ENCODE measurements at places on chromosomes 5 and 9.

- DNase-seq, result no peak
These were observed 38.5 kb downstream of the APBA1 start for GRCh38 chr9:69633716-69634115.

DNA sequence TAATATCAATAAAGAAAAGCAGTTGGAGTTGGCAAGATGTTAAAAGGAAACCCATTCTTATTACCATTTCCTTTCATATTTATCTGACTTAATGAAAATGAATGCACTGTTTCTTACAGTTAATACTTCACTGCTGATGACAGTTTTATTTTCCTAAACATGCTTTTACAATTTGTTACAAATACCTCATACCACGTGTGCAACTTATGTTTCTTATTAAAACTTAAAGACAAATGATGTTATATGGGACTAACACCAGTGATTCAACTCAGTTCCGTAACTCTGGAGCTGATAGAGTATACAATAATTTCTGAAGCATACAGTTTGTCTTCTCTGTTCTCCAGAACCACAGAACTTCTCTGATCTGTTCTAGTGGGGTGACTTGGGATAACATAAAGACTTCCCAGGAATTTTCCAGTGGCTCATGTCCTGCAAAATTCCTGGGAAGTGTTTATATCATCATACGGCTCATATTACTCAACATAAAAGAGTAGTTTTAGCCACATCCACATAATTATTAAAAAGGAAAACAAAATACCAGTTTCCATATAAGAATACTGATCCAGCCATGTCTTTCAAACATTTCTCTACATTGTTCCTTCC lies 1259.0 kb upstream of the C9orf72 start:
- DNase-seq, result no peak

DNA sequence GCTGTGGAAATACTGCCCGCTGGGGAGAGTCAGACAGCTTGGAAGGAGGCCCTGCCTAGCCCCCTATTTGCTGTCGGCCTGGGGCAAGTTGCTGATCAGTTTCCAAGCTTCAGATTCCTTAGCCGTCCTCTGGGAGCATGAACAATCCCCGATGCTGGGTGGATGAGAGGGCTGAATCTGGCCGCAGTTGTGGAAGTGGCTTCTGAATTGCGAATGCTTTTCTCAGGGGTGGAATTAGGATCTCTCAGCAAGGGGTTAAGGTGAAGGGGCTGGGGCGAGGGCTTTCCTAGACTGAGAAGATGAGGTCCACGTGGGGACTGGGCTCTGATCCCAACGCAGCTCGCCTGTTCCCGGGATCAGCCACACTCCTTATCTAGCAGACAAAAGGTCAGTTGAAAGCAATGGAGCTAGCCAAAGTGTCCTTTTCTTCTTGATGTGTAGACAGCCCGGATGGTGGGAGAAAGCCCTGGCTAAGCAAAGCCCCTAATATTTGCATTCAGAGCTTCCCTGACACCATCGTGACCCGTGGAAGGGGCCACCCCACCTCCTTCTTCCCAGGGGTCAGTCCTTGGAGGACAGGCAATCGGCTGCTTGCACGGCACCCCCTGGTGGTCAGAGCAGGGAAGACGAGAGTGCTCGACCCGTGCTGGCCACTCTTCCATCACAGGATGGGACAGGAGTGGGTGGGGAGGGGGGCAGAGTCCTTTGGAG lies 54.9 kb downstream of the COL15A1 start:
- peak; percentile 66 for DNase-seq

DNA sequence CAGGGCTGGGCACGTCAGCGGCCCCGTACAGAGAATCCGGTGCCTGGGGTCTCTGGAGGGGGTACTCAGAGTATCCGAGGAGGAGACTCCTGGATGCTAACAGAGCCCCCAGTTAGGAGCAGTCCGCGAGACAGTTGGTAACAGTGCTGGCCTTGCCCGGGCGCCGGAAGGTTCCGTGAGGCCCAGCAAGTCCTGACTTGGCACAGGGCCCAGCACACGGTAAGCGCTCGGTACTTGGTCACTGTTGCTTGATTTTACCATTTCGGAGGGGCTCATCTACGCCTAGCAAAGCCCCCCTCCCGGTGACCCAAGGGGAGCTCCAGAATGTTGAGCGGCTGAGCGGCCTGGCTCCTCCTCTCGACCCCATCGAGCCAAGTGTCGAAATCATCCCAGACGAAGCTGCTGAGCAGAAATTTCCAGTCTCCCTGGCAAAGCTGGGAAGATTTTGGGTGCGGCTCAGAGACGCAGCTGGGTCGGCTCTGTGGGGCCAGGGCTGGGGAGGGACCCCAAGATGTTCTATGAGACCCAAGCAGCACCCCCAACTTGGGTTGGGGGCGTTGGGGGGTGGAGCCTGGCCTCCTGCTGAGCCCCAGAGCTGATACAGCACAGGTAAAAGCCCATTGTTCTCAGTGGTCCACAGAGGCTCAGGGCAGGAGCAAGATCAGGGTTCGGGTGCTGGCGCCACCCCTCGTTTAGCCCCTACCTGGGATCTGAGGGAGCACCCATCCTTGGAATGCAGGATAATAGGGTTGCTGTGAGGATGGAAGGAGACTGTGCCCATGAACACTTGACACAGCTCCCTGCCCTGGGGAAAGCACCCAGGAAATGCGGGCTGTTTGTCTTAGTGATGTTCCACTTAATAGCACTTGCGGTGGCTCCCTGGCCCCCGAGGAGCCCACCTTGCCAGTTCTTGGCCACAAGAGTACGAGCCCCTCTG lies 137.2 kb downstream of the C9orf50 start:
- no peak for DNase-seq

DNA sequence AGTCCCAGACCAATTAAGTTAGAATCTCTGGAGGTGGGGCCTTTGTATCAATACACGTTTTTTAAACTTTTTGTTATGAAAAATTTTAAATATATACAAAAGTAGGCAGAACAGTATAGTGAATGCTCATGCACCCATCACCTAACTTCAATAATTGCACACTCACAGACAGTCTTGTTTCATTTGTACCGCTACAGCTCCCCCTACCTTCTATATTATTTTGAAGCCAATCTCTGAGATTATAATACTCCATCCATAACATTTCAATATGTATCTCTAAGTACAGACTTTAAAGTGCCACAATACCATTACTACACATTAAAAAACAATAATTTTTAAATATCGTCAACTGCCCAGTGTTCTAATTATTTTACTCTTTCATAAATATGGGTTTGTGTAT lies 32.9 kb downstream of the ISL1 start:
- DNase-seq, result no peak

GRCh38 chr9:68560071-68560844 lies 19.6 kb upstream of the TMEM252 start:
- peak; percentile 63 for DNase-seq

DNA sequence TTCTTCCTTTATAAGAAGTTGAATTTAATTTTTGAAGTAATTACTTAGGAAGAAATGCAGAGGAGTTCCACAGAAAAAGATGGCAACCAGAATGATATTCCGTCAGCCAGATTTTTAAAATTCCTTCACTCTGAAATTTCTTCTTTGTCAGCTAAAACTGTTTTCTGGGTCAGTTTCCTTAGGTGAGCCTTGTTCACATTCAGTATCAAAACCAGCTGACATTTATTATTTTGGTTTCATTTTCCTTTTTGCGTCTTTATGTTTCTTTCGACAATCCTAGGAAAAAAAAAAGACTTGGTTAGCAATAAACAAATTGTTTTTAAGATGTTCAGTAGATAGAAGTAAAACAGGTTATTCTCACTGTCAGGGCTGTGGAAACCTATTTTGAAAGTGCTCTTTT lies 4.1 kb upstream of the IARS1 start:
- DNase-seq, result no peak

GRCh38 chr5:194603-195209 lies 3.4 kb downstream of the LRRC14B start:
- no peak for DNase-seq

DNA sequence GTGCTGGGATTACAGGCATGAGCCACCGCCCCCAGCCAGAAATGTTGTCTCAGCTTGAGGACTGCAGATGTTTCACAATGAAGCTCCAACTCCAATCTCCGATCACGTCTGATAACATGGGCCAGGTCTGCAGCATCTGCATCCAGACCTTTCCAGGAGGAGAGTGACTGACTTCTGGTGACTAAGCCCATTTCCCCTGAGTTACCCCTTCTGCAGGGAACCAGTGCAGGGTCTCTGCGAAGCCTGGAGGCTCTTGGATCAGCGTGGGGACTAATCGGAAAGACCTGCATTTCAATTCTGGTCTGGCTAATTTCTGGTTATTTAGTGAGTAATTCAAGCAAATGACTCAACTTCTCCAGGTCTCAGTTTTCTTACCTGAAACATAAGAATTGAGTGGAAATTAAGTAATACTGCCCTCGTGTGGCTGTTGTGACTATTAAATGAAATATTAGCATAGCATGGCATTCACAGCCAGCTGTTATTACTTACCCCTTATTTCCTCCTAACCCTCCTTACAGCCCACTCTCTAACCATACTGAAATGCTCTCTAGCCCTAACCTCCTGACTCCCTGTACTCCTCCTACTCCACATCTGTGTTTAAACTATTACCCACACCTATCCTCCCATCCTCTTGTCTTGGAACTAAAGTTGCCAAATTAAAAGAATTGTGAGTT lies 2.2 kb upstream of the GNPDA1 start:
- peak; percentile 88 for DNase-seq

GRCh38 chr5:50559955-50560354 lies 106.5 kb upstream of the PARP8 start:
- DNase-seq, result no peak

- DNase-seq, result peak; percentile 71
These were observed 16.7 kb upstream of the HSD17B4 start for GRCh38 chr5:119435436-119436132.

GRCh38 chr9:113293285-113293878 lies 9.8 kb downstream of the RNF183 start:
- peak; percentile 33 for DNase-seq

GRCh38 chr5:179487145-179487544 lies 63.2 kb upstream of the RUFY1 start:
- DNase-seq, result no peak

GRCh38 chr5:125302577-125302976 lies 556.1 kb upstream of the ZNF608 start:
- DNase-seq, result no peak

DNA sequence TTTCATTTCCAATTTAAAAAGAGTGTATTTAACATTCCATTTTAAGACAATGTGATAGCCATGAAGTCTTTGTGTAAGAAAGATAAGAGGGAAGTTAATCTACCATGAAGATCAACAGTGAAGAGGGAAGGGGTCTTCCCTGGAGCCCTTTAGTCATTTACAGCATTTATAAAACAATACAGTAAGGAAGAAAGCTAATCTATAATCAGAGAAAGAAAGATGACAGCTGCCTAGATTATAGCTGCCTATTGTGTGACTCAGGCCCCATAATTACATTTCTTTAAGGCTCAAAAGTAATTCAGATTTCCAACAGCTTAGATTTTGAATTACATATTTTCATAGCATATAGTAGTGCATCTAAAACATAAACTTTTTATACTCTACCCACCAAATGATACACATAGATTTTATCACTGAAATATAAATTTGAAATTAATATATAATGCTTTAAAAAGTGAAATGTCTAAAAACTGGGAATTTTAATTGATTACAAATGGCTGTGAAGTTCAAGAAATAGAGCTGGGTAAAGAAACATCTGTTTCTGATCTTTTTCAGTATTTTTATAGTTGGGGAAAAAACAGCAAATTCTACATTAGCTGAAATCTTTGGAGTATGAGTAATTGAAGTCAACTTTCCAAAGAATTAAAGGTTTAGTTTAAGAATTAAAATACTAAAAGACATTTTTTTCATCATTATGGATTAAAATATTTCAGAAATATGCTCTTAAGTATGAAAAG lies 89.6 kb downstream of the RIC1 start:
- no peak for DNase-seq

DNA sequence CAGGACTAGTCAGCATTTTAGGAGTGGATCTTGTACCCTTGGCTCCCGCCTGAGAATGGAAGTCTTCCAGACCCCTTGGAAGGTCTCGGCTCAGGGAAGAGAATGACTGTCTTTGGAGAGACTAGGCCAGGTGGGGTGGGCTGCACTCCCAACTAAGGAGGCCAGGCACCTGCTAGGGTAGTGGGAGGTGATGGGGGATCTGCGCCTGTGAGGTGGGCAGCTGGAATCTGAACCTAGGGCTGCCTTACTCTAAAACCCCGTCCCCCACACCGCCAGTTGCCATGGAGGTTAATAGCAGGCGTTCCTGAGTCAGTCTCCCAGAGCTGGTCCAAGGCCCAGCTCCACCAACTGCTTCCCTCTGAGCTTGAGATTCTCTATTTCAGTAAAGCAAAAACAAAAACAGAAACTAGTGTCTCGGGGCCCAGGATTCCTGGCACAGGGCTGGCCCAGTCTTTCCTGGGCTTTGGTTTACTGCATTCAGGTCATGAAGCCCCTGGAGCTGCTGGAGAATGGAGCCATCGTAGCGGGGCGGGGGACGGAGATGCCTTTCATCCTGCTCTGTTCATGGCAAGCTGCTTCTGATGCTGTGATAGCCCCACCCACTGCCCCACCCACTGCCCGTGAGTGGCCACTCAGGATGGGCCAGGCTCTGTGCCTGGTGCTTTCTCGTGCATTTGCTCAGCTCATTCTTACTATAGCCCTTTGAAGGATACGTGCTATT lies 57.5 kb downstream of the DAB2IP start:
- DNase-seq, result peak; percentile 9

DNA sequence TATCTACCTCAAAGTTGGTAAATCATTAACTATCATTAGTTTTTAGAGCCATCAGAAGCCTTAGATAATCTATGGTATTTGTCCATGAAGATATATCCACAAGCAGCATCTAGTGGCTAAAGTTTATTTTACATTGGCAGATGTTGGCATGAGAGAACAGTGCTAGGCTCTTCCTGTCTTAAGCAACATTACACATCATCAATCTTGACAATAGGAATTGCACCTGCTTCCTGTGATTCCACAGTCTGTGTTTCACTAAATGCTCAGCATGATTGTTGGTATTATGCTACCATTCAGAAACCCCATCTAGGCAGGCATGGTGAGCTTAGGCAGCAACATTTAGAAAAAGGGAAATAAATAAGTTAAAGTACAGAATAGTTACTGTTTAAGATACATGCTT lies 246.6 kb downstream of the SLCO4C1 start:
- no peak for DNase-seq

GRCh38 chr9:14311956-14312685 lies 1.8 kb downstream of the NFIB start:
- no peak for DNase-seq

GRCh38 chr5:151735646-151736045 lies 22.8 kb downstream of the ATOX1 start:
- DNase-seq, result no peak

GRCh38 chr9:21974722-21975409 lies 19.3 kb downstream of the CDKN2A start:
- DNase-seq, result peak; percentile 34

- DNase-seq, result no peak
These were observed 29.4 kb downstream of the ZCCHC7 start for GRCh38 chr9:37149666-37150308.

GRCh38 chr9:93598647-93599241 lies 22.4 kb downstream of the PHF2 start:
- DNase-seq, result no peak

- DNase-seq, result no peak
These were observed 147.5 kb downstream of the GNAQ start for GRCh38 chr9:77883846-77884771.

DNA sequence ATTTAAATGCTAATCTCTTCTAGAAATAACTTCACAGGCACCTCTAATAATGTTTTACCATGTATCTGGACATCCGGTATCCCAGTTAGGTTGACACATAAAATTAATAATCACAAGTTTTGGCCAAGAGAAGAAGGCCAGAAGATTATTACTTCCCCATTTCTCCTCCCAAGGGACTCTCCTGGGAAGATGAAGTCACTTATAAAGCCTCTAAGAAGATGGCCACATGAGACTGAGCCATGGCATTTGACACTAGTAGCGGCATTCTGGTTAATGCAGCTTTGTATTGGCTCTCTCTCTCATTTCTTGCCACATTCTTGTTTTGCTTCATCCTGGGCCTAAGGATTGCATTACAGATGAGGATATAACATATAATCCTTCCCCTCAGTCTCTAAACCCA lies 34.5 kb upstream of the RASA1 start:
- no peak for DNase-seq

Measured in activated CD4-positive, alpha-beta T cell treated with anti-CD3 and anti-CD28 coated beads, Interleukin-10, Interleukin-2, amounts not matched to agents 100 ng/mL and 50 ng/mL, durations not matched to agents 16 hours and 8 hours (primary cell).